Hematopoietic multipotent progenitor cell treated with erythropoietin and hydrocortisone succinate and interleukin-3 and kit ligand, for 17 days (in vitro differentiated cells): ENCODE measurements at places on chromosomes 11 and 22.

GRCh38 chr11:115963156-115963555, 458.9 kb upstream of the CADM1 start:
- no peak for DNase-seq

DNA sequence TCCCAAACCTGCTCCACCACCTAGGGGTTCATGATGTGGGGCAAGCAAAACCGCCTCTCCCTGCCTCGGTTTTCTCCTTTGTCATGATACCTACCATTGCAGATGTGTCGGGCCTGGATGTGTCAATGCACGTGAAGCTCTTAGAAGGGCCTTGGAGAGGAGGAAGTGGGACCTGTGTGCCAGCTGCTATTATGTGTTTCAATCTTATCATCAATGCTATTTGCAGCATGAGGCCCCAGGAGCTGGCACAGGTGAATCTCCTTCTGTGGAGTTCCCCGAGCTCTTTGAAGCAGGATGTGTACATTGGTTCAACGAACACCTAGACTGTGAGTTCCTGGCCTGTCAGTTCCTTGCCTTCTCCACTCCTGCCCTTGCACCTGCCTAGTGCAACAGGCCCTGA, 331.6 kb downstream of the CTTN start:
- DNase-seq = no peak

- DNase-seq = no peak
Observed at GRCh38 chr22:40238425-40239344, 61.0 kb downstream of the TNRC6B start.

DNA sequence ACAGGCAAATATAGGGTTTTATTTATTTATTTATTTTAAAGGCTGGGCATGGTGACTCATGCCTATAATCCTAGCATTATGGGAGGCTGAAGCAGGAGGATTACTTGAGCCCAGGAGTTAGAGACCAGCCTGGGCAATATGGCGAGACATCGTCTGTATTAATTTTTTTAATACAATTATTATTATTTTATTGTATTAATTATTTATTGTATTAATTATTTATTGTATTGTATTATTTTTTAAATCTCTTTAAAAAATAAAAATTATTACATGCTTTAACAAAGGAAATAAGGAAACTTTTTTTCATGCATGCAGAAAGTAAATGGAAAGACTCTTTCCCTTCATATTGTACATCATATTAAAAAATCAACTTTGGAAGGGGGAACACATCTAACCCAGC, 3.5 kb downstream of the SCN3B start:
- DNase-seq = no peak

- no peak for DNase-seq
Observed at GRCh38 chr11:10351765-10352641, 47.1 kb downstream of the ADM start.

- DNase-seq = no peak
Observed at GRCh38 chr11:78909386-78909785, 334.7 kb upstream of the NARS2 start.

DNA sequence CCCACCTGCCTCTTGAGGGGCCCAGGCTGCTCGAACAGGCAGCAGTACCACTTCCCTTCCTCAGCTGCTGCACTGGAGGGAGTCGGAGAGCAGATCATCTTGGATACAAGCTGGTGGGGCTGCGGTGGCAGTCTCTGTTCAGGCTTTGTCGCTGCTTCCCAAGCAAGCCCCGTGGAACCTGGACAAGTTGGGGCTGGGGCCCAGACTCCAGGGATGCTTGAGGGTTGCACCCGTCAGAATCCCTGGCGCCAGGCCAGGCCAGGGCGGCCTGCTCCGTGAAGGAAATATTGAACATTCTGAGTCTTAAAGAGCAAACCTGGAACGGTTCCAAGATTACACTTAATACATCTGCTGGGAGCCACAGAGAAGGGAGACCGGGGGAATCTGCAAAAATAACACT, 310.1 kb upstream of the SORL1-AS1 start:
- no peak for DNase-seq

DNA sequence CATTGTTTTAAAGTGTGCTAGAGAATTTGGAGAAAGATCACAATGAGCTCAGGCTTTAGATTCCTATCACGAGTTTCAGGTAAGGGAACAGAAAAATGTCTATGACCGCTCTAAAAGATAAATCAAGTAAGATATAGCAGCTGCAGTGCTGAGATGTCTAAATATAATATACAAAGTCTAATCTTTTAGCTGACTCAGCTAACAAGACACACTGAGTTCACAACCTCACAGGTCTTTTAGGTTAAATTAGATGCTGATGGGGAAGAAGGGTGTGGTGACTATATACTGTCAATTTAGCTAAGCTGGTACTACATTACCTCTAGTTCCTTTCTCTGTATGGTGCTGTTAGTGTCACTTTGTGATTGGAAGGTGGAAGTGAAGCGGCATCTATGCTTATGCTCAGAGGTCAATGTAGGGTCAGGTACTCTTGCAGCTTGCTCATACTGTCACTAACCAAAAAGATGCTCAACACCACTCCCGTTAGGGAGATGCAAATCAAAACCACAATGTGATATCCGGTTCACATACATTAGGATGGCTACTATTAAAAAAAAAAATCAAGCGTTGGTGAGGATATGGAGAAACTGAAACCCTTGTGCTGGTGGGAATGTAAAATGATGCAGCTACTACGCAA, 283.5 kb downstream of the SWAP70 start:
- DNase-seq = no peak
